A673 (cell line): ENCODE measurements at places on chromosomes 11 and 22. TPM values are rescaled to one million over a fixed set of nuclear protein-coding genes. Genes with fewer than 3 reads are reported as not detected.

Gene EHD1
- total RNA-seq, result 53.3 and 63.1 TPM in 2 replicates

GRCh38 chr22:24105631-24106030 is 75.7 kb upstream of the SUSD2 start:
- no peak overlapping the region for H3K4me3 ChIP-seq
- H3K4me1 ChIP-seq, result no peaks in the 10 kb centered on the region
- no peaks in the 10 kb centered on the region for H3K27me3 ChIP-seq
- H3K36me3 ChIP-seq, result peaks cover 8% of the 10 kb centered on the region
- H3K27ac ChIP-seq, result no peak overlapping the region

- no peak overlapping the region for H3K27ac ChIP-seq
- H3K4me3 ChIP-seq, result no peak overlapping the region
- no peaks in the 10 kb centered on the region for H3K36me3 ChIP-seq
- H3K4me1 ChIP-seq, result no peaks in the 10 kb centered on the region
Observed at GRCh38 chr11:134864233-134864967, 452.4 kb upstream of the B3GAT1 start.

Gene SHANK3
- total RNA-seq, result 4.4 and 6.4 TPM in 2 replicates

DNA sequence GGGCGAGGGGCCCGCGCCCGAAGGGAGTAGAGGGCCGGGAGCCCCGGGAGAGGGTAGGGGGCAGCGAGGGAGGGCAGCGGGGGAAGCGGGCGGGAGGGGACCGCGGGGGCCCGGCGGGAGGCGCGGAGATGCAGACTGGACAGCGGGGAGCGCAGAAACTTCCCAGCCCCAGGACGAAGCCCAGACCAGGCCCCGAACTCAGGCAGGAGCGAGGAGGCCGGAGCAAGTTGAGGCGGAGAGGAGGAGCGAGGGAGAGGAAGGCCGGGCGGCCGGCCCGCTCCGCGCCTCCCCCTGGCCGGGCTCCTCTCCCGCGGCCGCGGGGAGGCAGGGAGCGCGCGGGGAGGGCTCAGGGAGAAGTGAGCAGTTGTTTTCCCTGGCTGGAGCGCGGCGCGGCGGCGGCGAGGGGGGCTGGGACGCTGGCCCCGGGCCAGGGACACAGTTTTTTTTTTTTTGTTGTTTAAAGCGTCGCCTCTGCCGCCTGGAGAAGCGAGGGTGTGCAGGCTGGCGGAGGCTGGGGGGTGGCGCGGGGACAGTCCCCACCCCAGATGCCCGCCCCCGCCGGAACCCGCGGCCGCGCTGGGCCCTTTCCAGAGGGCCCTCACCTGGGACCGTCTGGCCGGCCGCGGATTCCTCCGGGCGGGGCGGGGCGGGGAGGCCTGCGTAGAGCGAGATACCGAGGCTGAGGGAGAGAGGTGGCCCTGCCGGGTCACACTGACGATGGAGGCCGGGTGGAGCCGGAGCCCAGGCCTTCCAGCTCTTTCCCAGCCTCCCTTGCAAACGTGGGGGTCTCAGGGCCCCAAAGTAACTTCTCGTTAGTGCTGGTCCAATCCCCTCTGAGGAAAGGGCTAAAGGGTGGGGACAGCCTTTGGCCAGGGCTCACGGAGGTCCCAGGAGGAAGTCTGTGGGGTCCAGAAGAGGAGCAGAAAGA is at the start of gene LTBP3:
Gene LTBP3, minus strand, starts transcription at position 358 of the 928 bp plus-strand sequence. CDS start 400 bp downstream, outside the sequence.
- peak within 1 kb of the TSS; percentile 87 for H3K27ac ChIP-seq
- no peaks in the 10 kb centered on the region for H3K36me3 ChIP-seq
- H3K4me3 ChIP-seq, result peak within 1 kb of the TSS; percentile 59
- no peaks in the 10 kb centered on the region for H3K27me3 ChIP-seq
- peak; percentile 87 for DNase-seq

DNA sequence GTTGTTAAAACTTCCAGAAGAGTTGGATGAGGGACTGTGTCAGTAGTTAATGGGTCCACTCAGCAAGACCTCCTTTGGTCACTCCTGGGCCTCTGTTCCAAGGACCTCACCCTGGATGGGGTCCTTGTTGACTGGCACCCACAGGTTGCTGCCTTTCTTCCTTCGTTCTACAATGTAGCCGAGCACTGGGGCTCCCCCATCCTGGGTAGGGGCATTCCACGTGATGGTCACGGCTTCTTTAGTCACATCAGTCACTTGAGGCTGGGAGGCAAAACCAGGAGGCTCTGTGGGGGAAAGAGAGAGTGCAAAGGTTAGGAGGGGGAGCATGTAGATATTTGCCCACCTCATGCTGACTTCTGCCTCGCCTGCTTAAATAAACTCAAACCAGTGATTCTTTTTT is 12.0 kb downstream of the TMEM86A start:
- DNase-seq, result no peak
- no peak overlapping the region for H3K27ac ChIP-seq
- H3K36me3 ChIP-seq, result no peaks in the 10 kb centered on the region
